ENCODE measurements at places on chromosomes 4 and X.

DNA sequence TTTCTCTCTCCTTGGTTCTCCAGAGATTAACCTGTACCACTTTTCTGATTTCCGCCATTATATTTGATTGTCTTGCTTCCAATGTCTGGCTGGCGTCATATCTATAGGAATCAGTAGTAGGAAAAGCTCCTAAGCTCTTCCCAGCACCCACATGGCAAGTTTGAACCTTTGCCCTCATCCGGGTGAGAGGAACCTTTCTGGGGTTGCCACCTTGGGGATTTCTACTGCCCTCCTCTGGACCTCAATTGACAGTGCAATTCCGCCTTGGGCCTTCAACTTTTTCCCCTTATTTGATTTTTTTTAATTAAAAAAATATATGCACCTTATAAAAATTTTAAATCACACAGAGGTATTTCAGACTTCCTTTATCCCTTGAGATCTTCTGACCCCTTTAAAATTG lies 2.0 kb upstream of the CXorf66 start:
- DNase-seq = no peak

DNA sequence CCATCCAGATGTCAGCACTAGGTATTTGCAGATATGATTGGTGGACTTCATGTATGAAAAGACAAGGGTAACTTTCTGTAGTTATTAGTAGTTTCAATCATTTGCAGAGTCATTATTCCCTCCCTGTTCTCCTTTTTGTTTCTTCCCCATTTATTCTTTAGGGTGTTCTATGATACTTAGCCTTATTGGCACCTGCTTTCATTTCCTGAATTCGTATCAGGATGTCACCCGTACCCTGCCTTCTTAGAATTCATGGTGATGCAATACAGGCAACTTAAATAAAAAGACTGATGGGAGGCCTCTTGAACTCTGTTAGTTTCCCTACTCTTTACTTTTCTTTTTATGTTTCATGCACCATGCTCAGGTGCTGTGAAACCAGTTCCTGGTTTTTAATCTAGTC lies 24.2 kb downstream of the MAGED1 start:
- DNase-seq = no peak

DNA sequence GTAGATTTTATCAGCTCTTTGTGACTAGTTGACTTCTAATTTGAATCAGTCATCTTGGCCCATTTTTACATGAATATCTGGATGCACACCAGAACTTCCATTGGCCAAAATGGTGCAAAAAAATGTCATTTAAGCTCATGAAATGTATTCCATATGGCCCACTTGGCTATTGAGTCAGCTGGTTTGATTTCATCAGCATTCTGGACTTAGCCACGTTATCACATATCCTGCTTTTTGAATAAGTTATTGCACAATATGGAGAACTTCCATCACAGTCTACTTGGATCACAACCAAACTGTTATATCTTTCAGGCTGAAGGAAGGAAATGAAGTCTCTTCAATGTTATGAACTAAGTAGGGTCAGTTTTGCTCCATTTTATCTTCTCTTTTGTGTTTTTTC lies 640.6 kb downstream of the PCDH7 start:
- peak; percentile 80 for DNase-seq

- no peak for DNase-seq
Measured at GRCh38 chr4:139403462-139403861, 50.5 kb upstream of the RAB33B start.

- no peak for DNase-seq
Measured at GRCh38 chr4:139501117-139501516, 47.2 kb downstream of the RAB33B start.
